ENCODE measurements at places on chromosomes 13 and 19. TPM values are rescaled to one million over a fixed set of nuclear protein-coding genes. Genes with fewer than 3 reads are reported as not detected.

The MARK4 gene
- total RNA-seq: 24.1 TPM

- peaks cover 17% of the 10 kb centered on the region for H3K36me3 ChIP-seq
- no peak for DNase-seq
- no peak overlapping the region for H3K27ac ChIP-seq
- no peaks in the 10 kb centered on the region for H3K27me3 ChIP-seq
- H3K4me1 ChIP-seq: no peaks in the 10 kb centered on the region
- no peak overlapping the region for H3K4me3 ChIP-seq
Measured at GRCh38 chr13:40812102-40812501, 22.7 kb downstream of the SLC25A15 start.

GRCh38 chr19:18097217-18097992 lies at the start of gene MAST3:
TSS of gene MAST3 (plus strand) at chr19:18097778. CDS start at chr19:18097793, 15 bp downstream.
- peak within 1 kb of the TSS; percentile 15 for H3K27ac ChIP-seq
- peak within 1 kb of the TSS; percentile 77 for H3K4me3 ChIP-seq
- peaks cover 16% of the 10 kb centered on the region for H3K4me1 ChIP-seq
- H3K36me3 ChIP-seq: no peaks in the 10 kb centered on the region

The HIF3A gene
- 85.6 TPM for total RNA-seq

The ZNF627 gene
- 5.6 TPM for total RNA-seq

The TMEM255B gene
- total RNA-seq: 11.2 TPM

- peaks cover 4% of the 10 kb centered on the region for H3K4me1 ChIP-seq
- peaks cover 16% of the 10 kb centered on the region for H3K36me3 ChIP-seq
- no peak for DNase-seq
- H3K27ac ChIP-seq: no peak overlapping the region
- H3K27me3 ChIP-seq: no peaks in the 10 kb centered on the region
Measured at GRCh38 chr19:49631610-49632192, 8.2 kb downstream of the RRAS start.

- H3K27me3 ChIP-seq: peaks cover 13% of the 10 kb centered on the region
- peak overlapping the region; percentile 35 for H3K4me3 ChIP-seq
- H3K4me1 ChIP-seq: no peaks in the 10 kb centered on the region
- H3K36me3 ChIP-seq: no peaks in the 10 kb centered on the region
- H3K27ac ChIP-seq: no peak overlapping the region
Measured at GRCh38 chr13:112072534-112073244, 5.7 kb downstream of the SOX1 start.

The MISP3 gene
- total RNA-seq: 2.7 TPM

- no peaks in the 10 kb centered on the region for H3K36me3 ChIP-seq
- no peak overlapping the region for H3K4me3 ChIP-seq
- H3K27ac ChIP-seq: no peak overlapping the region
Measured at GRCh38 chr13:89695343-89696257, 1651.9 kb upstream of the MIR17HG start.

The ZNF85 gene
- total RNA-seq: 3.0 TPM

The CAB39L gene
- 38.7 TPM for total RNA-seq

DNA sequence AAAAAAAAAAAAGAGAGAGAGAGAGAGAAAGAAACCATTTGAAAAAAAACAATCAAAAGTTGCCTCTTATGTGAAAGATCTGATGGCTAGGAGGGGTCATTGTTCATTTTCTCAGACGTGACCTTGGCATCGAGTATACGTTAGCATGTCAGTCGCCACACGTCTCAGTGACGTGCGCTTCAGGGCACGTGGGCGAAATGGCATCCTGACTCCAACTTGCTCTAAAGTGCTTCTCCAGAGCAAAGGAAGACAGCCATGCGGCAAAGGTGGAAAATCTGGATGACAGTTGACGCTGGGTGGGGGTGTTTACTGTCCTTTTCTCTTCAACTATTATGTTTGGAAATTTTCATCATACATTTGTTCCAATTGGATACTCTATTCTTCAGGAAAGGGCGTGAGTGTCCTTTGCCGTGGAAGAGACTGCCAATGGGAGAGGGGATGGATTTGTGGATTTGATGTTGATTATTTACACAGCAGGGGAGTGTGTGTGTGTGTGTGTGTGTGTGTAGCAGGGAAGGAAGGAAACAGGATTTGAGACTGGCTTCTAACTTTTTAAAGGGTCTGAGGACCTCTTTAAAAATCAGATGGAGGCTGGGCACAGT lies 25.0 kb downstream of the KLF2 start:
- H3K27me3 ChIP-seq: no peaks in the 10 kb centered on the region
- peaks cover 3% of the 10 kb centered on the region for H3K4me1 ChIP-seq
- no peaks in the 10 kb centered on the region for H3K36me3 ChIP-seq
- no peak overlapping the region for H3K27ac ChIP-seq
- no peak for DNase-seq

GRCh38 chr19:46980761-46981160 lies 38.9 kb upstream of the NPAS1 start:
- no peaks in the 10 kb centered on the region for H3K36me3 ChIP-seq
- peak overlapping the region; percentile 15 for H3K4me3 ChIP-seq
- DNase-seq: no peak
- H3K4me1 ChIP-seq: peaks cover 96% of the 10 kb centered on the region

DNA sequence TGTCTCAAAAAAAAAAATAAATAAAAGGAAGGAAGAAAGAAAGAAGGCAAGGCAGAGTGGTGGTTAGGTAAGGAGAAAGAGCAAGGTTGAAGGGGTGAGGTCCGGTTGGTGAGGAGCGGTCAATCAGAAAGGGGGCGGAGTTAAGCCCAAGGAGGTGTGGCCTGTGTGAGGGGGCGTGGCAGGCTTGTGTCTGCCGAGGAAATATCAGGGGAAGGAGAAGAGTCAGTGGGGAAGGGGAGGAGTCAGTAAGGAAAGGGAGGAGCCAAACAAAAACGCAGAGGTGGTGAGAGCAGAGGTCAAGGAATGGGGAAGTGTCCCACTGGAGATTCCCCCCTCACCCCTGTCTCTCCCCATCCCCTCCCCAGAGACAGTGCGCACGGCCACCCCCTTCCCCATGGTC lies 5.9 kb downstream of the CACNG7 start:
- H3K4me3 ChIP-seq: no peak overlapping the region
- no peak overlapping the region for H3K27ac ChIP-seq
- H3K4me1 ChIP-seq: no peaks in the 10 kb centered on the region
- no peak for DNase-seq
- H3K36me3 ChIP-seq: no peaks in the 10 kb centered on the region

DNA sequence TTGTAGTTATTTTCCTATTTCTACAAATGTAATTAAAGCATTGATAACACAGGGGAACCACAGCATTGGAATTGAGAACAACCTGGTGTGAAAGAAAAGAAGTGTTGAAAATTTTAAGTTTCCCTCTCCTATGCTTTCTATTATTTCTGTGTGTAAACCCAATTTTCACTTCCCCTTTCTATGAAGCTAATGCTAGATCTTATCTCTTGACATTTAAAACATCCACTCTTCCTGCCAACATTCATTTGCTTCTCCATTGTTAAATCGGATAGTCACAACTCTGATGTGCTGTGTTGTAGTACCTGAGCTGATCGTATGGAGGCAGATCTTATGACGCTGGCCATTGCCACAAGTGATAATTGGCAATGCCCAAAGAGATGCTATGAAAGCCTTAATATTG lies 203.0 kb downstream of the ITGBL1 start:
- no peak overlapping the region for H3K4me3 ChIP-seq
- H3K4me1 ChIP-seq: no peaks in the 10 kb centered on the region
- H3K27me3 ChIP-seq: no peaks in the 10 kb centered on the region
- no peak for DNase-seq

GRCh38 chr13:35157143-35157755 lies 215.2 kb downstream of the NBEA start:
- no peak for DNase-seq
- H3K27ac ChIP-seq: no peak overlapping the region
- H3K27me3 ChIP-seq: no peaks in the 10 kb centered on the region
- H3K36me3 ChIP-seq: no peaks in the 10 kb centered on the region
- H3K4me3 ChIP-seq: no peak overlapping the region

GRCh38 chr19:1102407-1103131 lies 1.2 kb upstream of the GPX4 start:
- H3K4me3 ChIP-seq: peak overlapping the region; percentile 97
- H3K4me1 ChIP-seq: peaks cover 44% of the 10 kb centered on the region
- H3K27me3 ChIP-seq: no peaks in the 10 kb centered on the region
- DNase-seq: peak; percentile 64
- H3K36me3 ChIP-seq: peaks cover 17% of the 10 kb centered on the region

DNA sequence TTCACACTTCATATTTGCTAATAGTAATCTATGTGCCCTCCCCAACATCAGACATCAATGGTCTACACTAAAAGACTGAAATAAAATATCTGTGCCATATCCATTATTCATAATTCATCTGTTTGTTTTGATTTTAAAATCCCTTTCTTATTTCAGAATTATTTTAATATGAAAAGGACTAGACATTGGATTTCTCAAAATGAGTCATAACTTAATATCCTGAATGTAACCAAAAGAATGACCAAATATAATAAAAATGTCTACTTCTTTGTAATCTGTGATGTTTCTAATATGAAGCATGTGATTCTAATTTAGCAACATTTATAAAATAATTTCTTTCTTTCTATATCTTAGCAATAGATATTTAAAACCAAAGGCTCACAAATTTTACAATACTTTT lies 64.9 kb downstream of the MZT1 start:
- H3K27ac ChIP-seq: no peak overlapping the region
- DNase-seq: no peak
- no peaks in the 10 kb centered on the region for H3K27me3 ChIP-seq
- no peaks in the 10 kb centered on the region for H3K4me1 ChIP-seq
- H3K36me3 ChIP-seq: no peaks in the 10 kb centered on the region
- H3K4me3 ChIP-seq: no peak overlapping the region

DNA sequence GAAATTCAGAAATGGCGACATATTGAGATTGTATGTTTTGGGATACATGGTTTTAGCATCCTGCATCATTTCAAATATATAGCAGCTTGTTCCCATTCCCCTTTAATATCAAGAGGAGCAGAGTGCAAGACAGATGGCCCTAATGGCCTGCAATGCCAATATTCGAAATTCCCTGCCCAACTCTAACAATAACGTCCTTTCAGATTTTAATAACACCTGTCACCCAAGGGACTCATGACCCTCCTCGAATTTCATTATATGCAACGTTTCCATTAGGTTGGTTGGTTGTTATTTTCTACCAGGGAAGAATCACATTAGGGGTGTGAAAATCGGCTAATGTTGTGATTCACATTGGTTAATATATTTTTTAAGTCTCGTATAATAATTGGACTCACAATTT lies 170.0 kb downstream of the TNFSF13B start:
- no peak overlapping the region for H3K27ac ChIP-seq
- H3K4me1 ChIP-seq: no peaks in the 10 kb centered on the region
- no peaks in the 10 kb centered on the region for H3K27me3 ChIP-seq

The MRI1 gene
- total RNA-seq: 54.6 TPM

The VWA8 gene
- 19.8 TPM for total RNA-seq

- H3K27me3 ChIP-seq: no peaks in the 10 kb centered on the region
- H3K36me3 ChIP-seq: peaks cover 3% of the 10 kb centered on the region
- no peak overlapping the region for H3K4me3 ChIP-seq
- no peak overlapping the region for H3K27ac ChIP-seq
Measured at GRCh38 chr19:48181505-48181904, 11.0 kb downstream of the ZSWIM9 start.

DNA sequence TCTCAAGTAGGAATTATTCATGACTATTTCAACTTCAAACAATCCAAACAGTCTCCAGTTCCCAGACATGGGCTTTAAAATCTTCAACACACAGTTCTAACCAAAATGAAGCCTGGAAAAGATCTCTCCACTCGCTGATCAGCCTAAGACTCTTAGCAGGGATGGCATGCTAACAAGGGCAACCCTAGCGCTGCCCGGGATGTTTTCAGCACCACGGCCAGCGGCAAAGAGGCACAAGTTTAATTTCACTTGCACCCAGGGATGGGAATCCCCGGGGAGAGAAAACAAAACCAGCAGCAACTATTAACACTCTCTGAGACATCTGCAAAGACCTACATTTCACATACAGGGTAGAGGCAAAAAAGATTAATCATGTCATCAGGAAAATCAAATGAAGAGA lies 43.0 kb downstream of the CACNA1A start:
- no peak overlapping the region for H3K4me3 ChIP-seq
- no peaks in the 10 kb centered on the region for H3K36me3 ChIP-seq
- no peak for DNase-seq

DNA sequence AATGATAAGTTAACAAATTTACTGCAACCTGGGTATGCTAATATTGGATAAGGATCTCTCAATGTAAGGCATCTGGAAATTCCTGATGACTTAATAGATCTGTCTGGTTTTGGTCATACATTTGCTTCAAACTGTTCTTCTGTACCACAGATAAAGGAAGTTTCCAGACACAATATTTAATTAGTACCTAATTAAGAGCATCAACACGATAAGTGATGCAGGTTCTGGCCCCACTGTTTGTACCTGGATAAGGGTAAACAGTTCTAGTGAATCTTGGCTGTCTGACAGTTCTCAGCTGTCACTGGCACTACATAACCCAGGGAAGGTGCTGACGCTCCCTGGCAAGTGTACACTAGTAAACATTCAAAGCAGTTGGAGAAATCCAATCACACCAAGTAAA lies 165.6 kb downstream of the MZT1 start:
- H3K4me3 ChIP-seq: no peak overlapping the region
- no peaks in the 10 kb centered on the region for H3K4me1 ChIP-seq

The CBY2 gene
- not detected for total RNA-seq

DNA sequence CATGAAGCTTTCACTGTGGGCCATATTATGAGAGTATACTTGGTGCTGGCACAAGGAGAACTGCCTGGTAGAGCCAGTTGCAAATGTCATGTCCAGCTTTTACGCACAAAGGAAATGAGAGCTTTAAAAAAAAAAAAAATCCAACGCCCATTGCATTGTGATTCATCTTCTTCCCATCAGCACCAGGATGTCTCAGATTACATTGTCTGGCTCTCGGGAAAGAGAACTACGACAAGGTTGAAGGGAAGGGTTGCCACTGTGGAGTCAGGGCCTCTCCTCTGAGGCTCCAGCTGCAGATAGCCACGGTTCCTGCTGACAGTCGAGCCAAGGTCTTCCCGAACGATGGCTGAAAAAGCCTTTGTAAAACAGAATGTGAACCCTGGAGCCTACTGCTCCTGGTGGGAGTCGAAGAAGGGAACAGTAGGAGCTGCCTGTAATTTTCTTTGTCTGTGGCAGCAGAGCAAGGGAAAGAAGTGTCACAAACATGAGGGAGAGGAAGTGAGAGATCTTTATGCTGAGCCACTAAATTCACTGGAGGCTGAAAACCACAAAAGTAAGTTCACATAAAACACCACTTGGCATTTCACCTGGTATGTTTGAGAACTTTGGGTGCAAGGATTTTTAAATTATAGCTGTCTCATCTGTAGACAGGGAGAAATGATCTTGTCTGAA lies 704.7 kb downstream of the DIAPH3 start:
- H3K27me3 ChIP-seq: no peaks in the 10 kb centered on the region
- H3K27ac ChIP-seq: no peak overlapping the region
- H3K4me1 ChIP-seq: no peaks in the 10 kb centered on the region
- H3K36me3 ChIP-seq: no peaks in the 10 kb centered on the region
- no peak for DNase-seq

- H3K36me3 ChIP-seq: no peaks in the 10 kb centered on the region
- H3K4me1 ChIP-seq: no peaks in the 10 kb centered on the region
- H3K27me3 ChIP-seq: no peaks in the 10 kb centered on the region
- no peak for DNase-seq
- peak overlapping the region; percentile 69 for H3K4me3 ChIP-seq
- peak overlapping the region; percentile 41 for H3K27ac ChIP-seq
Measured at GRCh38 chr13:35470671-35471661, 5.5 kb downstream of the MAB21L1 start.

The MYPOP gene
- total RNA-seq: 6.1 TPM

Data from thoracic aorta (tissue), 2 donors.